Mesothelial cell of epicardium (in vitro differentiated cells): ENCODE measurements at places on chromosomes 13 and 19.

DNA sequence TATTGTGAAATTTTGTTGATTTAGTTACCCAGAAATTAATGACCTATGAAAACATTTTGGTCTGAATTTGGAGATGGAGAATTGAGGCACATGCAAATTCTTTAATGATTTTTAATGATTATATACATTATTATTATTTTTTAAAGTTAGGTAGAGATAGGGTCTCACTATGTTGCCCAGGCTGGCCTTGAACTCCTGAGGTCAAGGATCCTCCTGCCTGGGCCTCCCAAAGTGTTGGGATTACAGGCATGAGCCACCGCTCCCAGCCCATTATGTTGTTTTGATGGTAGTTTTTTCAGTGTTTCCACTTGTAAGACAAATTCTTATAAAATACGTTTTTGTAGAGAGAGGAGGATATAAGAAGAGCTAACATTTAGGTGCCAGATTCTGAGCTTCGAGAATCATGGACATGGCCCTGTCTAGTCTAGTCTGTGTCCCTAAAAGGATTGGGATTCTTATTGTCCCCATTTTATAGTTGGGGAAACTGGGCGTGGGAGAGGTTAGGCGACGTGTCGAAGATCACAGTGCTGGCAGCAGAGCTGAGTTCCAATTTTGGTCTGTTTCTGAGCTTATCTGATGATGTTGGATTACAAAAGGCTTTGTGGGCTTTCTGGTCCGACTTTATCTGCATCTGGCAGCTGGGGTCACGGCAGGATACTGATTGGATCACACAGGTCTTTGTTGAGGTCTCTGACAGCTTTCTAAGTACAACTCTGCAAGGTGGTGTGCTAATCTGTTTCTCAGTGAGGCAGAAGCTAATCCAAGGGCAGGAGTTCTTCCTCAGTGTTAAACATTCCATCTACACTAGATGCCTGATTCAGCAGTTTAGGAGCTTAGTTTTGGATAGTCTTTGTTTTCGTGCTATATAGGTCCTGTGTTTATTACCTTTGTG lies 7.5 kb upstream of the WDR88 start:
- no peak for DNase-seq

DNA sequence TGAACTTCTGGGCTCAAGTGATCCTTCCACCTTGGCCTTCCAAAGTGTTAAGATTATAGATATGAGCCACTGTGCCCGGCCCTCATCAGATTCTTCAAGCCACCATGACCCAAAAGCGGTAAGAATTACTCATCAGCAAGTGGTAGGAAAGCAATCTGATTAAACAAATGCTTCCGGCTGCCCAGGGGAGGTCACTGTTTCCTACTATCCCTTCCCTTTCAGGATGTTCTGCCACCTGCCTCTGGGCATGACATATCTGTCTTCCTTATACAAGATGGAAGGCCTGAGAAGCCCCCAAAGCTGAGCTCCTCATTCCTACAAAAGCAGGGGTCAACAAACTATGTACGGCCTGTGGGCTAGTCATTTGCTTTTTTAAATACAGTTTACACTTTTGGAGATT lies 7.0 kb downstream of the ABHD8 start:
- DNase-seq: no peak

- no peak for DNase-seq
These were observed 1.2 kb downstream of the AKT1S1 start for GRCh38 chr19:49875857-49876421.

GRCh38 chr13:60328073-60328472 lies 68.9 kb upstream of the TDRD3 start:
- no peak for DNase-seq
